ENCODE measurements at places on chromosomes 7 and 10.
A peak's percentile ranks its signal among the peaks of the same experiment; 100 is the strongest.

DNA sequence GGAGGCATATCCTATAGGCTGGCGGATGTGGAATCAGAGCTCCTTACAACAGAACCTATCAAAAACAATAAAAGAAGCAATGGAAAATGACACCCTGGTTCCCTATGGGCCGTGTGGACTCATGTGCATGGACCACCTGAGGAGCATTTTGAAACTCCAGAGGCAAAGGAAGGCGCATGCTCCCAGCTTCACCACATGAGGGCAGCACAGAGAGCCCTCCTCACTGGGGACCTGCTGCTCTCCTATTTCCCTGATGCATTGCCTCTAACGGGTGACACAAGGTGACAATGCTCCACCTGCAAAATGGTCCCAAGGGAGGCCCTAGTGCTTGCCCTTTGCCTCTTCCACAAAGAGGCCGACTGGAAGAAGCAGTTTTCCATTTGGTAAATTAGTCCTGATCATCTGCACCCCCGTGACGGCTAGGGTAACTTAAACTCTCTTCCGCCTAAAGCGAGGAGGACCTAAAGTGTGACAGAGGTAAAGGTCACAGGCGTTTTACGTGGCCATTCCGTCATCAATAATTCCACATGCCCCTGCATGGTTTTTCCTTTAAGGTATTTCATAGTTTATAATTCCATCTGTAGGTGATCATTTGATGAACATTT lies 67.7 kb downstream of the GPAM start:
- DNase-seq = peak; percentile 16

DNA sequence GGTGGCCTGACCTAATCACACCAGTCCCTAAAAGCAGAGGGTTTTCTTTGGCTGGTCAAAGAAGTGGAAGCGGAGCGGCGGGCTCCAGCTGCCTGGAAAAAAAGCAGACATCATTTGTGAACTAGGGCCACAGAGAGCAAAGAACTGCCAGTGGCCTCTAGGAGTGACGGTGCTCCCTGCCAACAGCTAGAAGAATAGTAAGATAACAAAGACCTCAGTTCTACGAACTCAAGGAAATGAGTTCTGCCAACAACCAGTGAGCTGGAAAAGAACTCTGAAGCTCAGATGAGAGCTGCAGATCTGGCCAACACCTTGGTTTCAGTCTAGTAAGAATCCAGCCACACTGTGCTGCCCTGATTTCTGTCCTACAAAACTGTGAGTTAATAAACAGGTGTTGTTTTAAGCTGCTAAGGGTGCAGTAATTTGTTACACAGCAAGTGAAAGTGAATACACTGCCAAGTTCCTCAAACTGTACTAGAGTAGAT lies 178.0 kb downstream of the SRPK2 start:
- DNase-seq = no peak

DNA sequence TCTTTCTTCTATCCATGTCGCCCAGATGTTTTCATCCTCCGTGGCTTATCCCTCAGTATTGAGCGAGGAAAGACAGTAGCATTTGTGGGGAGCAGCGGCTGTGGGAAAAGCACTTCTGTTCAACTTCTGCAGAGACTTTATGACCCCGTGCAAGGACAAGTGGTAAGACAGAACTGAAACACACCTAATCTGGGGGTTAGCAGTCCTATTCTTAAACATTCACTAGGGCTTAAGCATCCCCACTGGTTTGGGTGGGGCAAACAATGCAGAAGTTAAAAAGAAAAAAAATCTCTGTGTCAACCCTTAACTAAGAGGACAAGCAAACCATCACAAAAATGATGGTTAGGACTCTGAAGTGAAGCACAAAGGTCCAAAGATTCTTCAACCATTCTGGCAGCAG lies 43.8 kb downstream of the SP8 start:
- DNase-seq = no peak

GRCh38 chr10:34967335-34967880 lies 122.7 kb downstream of the CUL2 start:
- peak; percentile 17 for DNase-seq

GRCh38 chr10:125564570-125564969 lies 118.4 kb downstream of the TEX36 start:
- DNase-seq = no peak
